ENCODE measurements at places on chromosomes 5 and 9. TPM values are rescaled to one million over a fixed set of nuclear protein-coding genes. Genes with fewer than 3 reads are reported as not detected.

Gene PJA2
- 67.4 TPM for total RNA-seq

Gene MCIDAS
- total RNA-seq = not detected

DNA sequence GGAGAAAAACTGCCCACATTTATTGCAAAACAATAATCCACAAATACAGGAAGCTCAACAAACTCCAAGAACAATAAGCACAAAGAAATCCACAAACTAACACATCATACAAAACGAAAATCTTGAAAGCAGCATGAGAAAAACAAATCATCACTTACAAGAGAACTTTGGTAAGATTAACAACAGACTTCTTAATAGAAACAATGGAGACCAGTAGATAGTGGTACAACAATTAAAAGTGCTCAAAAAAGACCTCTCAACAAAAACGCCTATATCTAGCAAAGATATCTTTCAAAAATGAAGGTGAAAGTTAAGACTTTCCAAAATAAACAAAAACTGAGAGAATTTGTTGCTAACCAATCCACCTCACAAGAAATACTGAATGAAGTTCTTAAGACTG lies 38.4 kb downstream of the CDKL3 start:
- no peaks in the 10 kb centered on the region for H3K4me1 ChIP-seq
- H3K27me3 ChIP-seq = no peaks in the 10 kb centered on the region
- no peak for DNase-seq
- peaks cover 10% of the 10 kb centered on the region for H3K36me3 ChIP-seq
- no peak overlapping the region for H3K4me3 ChIP-seq

Gene PCDHGC5
- total RNA-seq = not detected

DNA sequence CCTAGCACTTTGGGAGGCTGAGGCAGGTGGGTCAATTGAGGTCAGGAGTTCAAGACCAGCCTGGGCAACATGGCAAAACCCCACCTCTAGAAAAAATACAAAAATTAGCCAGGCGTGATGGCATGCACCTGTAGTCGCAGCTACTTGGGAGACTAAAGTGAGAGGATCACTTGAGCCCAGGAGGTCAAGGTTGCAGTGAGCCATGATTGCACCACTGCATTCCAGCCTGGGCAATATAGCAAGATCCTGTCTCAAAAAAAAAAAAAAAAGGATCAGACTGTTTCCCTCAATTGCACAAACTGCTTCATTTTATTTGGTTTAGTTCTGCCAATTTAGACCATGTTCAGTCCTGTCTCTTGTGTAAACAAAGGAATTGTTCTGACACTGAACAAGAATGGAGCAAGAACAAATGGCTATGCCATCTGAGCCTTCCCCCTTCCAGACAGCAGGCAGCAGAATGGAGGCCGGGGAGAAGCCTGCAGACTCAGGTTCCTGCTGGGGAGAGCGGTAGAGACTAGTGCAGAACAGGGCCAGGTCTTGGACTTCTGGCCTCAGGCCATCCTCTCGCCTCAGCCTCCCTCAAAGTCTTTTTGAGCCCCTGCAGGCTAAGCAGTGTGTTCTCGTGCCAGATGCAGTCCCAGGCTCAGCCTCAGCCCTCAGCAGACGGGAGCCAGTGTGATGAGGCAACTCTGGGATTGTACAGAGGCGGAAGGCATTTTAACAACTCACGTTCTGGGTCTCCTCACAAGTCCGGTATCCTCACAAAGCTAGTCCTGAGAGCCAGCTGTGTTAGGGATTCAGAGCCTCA lies 18.2 kb downstream of the HNRNPH1 start:
- H3K4me3 ChIP-seq = no peak overlapping the region
- no peak overlapping the region for H3K27ac ChIP-seq
- peaks cover 23% of the 10 kb centered on the region for H3K36me3 ChIP-seq
- peaks cover 23% of the 10 kb centered on the region for H3K4me1 ChIP-seq
- DNase-seq = no peak
- H3K27me3 ChIP-seq = no peaks in the 10 kb centered on the region

- H3K27ac ChIP-seq = no peak overlapping the region
- peaks cover 25% of the 10 kb centered on the region for H3K27me3 ChIP-seq
- DNase-seq = no peak
- no peak overlapping the region for H3K4me3 ChIP-seq
- H3K36me3 ChIP-seq = no peaks in the 10 kb centered on the region
These were observed 326.9 kb downstream of the SLIT3 start for GRCh38 chr5:168974082-168974481.

- H3K4me1 ChIP-seq = peaks cover 90% of the 10 kb centered on the region
- H3K27me3 ChIP-seq = no peaks in the 10 kb centered on the region
- no peak overlapping the region for H3K4me3 ChIP-seq
These were observed 45.2 kb downstream of the FGD3 start for GRCh38 chr9:92992549-92992948.

DNA sequence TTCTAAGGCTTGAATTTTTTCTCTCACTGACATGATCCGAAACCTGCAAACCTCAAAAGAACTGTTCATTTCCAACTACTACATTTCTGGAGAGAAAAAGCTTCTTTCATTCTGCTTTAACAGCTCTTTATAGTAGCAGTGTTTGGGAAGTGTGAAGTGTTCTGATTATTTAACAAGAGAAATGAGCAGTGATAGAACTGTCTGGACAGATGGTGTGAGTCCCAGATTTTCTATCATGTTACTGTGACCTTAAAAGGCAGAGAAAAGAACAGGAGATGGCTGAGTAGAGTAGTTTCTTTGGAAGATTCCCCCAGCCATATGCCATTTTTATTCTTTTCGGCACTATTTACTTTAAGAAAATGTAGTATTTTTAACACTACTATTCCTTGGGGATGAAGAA lies 41.3 kb upstream of the TAL2 start:
- H3K27me3 ChIP-seq = no peaks in the 10 kb centered on the region
- DNase-seq = no peak
- peaks cover 3% of the 10 kb centered on the region for H3K36me3 ChIP-seq
- H3K4me1 ChIP-seq = no peaks in the 10 kb centered on the region
- no peak overlapping the region for H3K4me3 ChIP-seq

DNA sequence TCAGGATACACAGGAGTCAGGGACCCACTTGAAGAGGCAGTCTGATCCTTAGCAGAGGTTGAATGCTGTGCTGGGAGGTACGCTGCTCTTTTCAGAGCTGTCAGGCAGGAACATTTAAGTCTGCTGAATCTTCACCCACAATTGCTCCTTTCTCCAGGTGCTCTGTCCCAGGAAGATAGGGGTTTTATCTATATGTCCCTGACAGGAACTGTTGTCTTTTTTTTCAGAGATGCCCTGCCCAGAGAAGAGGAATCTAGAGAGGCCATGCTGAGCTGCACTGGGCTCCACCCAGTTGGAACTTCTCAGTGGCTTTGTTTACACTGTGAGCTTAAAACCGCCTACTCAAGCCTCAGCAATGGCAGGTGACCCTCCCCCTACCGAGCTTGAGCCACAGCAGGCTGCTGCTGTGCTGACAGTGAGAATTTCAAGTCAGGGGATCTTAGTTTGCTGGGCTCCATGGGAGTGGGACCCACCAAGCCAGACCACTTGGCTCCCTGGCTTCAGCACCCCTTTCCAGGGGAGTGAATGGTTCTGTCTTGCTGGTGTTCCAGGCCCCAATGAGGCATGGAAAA lies 169.0 kb downstream of the FBXL17 start:
- no peak for DNase-seq
- no peaks in the 10 kb centered on the region for H3K27me3 ChIP-seq
- peaks cover 17% of the 10 kb centered on the region for H3K36me3 ChIP-seq
- H3K4me3 ChIP-seq = no peak overlapping the region
- H3K4me1 ChIP-seq = no peaks in the 10 kb centered on the region
